ENCODE measurements at places on chromosomes 2 and 18.

GRCh38 chr2:211068108-211068780, 511.8 kb downstream of the CPS1 start:
- no peak for DNase-seq

- no peak for DNase-seq
Observed at GRCh38 chr18:46536215-46536874, 120.7 kb downstream of the LOXHD1 start.

DNA sequence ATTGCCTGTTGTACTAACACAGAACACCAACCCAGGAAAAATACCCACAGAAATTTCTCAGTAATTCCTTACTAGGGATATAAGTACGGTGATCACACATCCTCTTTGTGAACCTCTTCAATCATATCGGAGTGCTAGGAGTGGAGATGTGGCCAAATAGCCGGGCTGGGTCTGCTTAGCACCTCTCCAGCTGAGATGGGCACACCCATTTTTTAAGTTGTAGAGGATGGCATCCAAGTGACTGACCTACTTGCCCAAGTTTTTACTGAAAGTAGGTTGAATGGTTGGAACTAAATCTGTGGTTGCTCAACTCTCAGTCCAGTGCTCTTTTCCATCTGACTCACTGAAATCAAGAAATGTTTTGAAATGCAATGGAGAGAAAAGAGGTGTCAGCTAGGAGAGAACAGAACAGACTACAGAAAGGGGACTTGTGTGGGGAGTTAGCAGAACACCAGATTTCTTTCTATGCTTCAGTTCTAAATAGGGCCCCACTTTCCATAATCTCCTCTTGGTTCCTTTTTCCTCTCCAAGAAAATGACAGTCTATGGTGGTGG, 68.7 kb upstream of the FSHR start:
- DNase-seq = no peak

GRCh38 chr18:48412339-48412929, 3.3 kb upstream of the ZBTB7C start:
- no peak for DNase-seq

DNA sequence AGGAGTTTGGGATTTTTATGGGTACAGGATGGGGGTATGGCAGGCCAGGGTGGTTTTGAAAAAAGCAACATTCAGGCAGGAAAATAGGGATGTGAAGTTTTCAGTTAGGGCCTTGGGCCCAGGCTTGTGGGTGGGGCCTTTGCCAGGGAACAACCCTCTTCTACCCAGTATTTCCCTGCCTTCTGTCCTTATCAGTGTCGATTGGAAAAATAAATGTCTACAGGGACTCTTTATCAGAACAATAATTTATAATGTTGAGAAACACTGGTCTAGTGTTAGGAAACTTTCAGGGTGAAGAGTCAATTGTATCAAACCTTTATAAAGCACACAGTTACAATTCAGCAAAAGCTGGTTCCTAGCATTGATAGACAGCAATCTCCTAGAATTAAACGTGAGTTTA, 214.1 kb upstream of the NABP1 start:
- DNase-seq = no peak

GRCh38 chr2:64675860-64676259, 22.1 kb upstream of the SERTAD2 start:
- no peak for DNase-seq

- DNase-seq = no peak
Observed at GRCh38 chr2:45651415-45652089, at the start of gene PRKCE. PRKCE (plus strand) TSS chr2:45651675.

DNA sequence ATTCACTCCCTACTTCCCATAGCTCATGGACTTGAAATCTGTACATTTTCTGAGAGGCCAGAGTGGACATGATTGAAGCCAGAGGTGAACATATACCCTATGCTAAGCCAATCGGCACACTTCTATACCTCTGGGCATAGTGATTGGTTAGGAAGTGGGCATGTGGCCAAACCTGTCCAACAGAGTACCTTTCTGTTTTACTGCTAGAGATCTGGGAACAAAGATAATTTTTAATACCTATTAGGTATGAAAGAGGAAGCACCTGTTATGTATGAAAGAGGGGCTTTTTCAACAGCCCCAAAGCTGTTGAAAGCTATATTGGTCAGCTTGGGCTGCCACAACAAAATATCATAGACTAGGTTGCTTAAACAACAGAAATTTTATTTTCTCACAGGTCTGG, 27.7 kb downstream of the METTL8 start:
- DNase-seq = no peak

- no peak for DNase-seq
Observed at GRCh38 chr2:227720680-227721079, 2.9 kb upstream of the SLC19A3 start.

GRCh38 chr2:86213056-86213455, 13.8 kb downstream of the MRPL35 start:
- DNase-seq = no peak

DNA sequence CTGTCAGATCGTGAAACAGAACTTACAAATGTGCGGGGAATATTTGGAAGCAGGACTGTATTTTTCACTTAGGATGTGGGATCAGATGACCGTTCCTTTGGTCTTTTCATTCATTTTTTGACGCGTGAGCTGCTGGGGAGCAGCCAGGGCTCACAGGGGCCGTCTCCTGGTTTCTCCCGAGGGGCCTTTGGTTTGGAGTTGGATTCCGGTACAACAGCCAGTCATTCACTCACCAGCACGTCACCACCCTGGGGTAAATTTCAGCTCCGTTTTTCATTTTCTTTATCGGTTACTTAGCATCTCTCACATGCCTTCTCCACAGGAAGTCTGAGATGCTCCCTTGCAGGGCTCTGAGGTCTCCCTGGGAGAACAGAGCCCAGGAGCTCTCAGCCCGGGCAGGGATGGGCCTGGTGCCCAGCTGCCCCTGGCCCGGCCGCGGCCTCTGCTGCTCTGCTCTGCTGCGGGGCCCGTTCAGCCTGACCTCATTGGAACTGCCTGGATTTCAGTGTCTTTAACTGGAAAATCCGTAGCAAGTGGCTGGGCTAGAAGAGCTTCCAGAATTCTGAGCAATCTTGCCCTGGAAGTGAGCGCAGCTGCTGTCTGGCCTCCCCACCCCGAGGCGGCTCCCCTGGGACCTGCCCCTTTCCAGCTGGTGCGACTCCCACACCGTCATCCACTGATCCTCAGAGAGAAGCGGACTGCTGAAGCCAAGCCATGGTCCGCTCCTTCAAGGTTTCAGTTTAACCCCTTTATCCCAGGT, 335.6 kb downstream of the EIPR1 start:
- DNase-seq = no peak

- no peak for DNase-seq
Observed at GRCh38 chr2:121778741-121779487, 23.5 kb downstream of the TSN start.

GRCh38 chr2:47360927-47361326, 42.0 kb upstream of the MSH2 start:
- no peak for DNase-seq

GRCh38 chr18:74498712-74499627, 2.8 kb downstream of the CNDP2 start:
- DNase-seq = peak; percentile 43

- DNase-seq = no peak
Observed at GRCh38 chr2:16773080-16773713, 107.6 kb upstream of the CYRIA start.

DNA sequence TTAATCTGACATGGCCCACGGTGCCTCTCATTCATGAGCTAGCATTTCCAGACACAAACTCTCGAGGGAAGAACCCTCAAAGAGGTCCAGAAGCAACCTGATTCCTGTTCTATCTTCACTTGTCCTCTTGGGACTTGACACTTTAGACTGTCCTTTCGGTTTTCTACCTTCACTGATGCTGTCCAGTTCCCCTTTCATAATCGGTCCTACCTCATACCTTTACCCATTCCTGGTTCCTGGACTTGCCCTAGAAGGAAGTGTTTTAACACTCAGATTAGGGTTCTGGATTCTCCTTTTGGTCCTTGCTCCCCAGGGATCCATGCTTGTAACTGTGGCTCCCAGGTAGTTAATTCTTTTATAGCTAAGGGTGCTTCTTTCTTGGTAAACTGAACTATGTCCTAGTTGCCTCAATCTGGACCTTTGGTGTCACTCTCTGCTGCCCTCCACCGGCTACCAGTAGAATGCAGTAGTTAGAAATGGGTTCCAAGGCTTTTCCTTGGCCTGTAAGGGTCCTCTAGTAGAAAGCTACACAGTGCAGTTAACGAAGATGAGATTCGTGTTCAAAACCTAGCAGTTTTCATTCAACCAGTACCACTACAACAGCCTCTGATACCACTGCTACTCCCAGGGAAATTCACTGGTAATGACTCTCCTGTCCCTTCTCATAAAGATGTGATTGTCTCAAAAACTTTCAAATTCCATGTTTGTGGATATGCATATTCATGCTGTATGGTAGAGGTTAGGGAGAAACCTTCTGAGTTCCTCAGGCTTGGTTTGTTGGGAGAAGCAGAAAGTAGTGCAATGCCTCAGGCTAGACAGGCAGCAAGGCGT, 178.1 kb upstream of the CYP26B1 start:
- DNase-seq = no peak

- DNase-seq = no peak
Observed at GRCh38 chr2:211598238-211598637, 940.4 kb downstream of the ERBB4 start.

GRCh38 chr2:163455815-163456214, 280.0 kb downstream of the FIGN start:
- DNase-seq = no peak

DNA sequence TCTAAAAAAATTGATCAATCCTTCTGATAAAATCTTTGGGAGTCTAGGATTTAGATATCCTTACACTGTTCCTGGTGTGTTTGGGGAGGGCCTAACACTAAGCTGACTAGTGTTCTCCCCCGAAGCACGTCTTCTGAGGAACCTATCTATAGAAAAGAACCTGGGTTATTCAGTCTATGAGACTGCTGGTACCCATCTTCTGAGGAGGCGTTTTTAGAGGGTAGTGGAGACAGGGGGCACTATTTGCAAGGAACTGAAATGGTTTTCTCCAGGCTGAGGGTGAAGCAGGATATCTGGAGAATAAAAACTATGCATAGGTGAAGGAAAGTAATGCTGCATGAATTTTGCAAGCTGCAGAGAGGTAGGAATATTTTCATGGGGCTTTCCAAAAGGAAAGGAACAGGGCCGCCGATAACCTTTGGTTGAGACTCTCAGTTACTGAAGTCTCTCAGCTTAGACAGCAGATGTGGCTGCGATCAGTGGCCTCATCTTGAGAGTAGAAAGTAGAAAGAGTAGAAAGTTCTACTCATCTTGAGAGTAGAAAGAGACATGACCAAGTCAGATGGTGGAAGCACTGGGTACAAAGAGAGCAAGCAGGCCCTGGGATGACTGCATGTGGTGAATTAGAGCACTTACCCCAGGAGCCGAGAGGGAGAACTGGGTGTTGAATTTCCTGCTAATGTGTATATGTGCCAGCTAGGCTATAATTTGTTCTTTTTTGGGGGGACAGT, 31.8 kb upstream of the KCNE4 start:
- no peak for DNase-seq

GRCh38 chr2:220064111-220065030, 436.9 kb downstream of the SLC4A3 start:
- no peak for DNase-seq

DNA sequence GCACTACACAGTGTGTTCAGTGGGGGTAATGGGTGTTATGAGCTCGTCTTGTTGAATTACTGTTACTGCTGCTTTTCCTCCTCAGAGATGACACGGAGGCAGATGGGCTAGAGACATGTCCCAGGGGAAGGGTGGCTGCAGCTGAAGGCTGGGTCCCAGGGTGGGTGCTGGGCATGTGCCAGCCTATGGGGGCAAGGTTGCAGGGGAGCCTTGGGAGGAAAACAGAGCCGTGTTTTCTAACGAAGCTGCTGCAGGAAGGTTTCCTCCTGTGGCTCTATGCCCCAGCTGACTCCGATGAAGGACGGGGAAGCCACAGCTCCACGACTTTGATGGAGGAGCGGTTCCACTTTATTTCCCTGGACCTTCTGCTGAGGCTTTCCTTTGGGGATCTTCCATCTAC, 42.4 kb downstream of the ASB18 start:
- DNase-seq = no peak

DNA sequence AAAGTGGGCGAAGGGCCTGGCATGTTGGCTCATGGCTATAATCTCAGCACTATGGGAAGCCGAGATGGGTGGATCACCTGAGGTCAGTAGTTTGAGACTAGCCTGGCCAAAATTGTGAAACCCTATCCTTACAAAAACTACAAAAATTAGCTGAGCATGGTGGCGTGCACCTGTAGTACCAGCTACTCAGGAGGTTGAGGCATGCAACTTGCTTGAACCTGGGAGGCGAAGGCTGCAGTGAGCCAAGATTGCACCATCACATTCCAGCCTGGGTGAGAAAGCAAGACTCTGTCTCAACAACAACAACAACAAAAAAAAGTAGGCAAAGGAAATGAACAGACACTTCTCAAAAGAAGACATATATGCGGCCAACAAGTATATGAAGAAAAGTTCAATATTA, 196.5 kb downstream of the RAB3GAP1 start:
- DNase-seq = no peak

- peak; percentile 24 for DNase-seq
Observed at GRCh38 chr2:101518578-101519492, 43.9 kb upstream of the RFX8 start.

- DNase-seq = no peak
Observed at GRCh38 chr2:70994009-70994698, 519 bp downstream of the TEX261 start.

GRCh38 chr2:196113061-196113974, 44.7 kb upstream of the DNAH7 start:
- DNase-seq = no peak

DNA sequence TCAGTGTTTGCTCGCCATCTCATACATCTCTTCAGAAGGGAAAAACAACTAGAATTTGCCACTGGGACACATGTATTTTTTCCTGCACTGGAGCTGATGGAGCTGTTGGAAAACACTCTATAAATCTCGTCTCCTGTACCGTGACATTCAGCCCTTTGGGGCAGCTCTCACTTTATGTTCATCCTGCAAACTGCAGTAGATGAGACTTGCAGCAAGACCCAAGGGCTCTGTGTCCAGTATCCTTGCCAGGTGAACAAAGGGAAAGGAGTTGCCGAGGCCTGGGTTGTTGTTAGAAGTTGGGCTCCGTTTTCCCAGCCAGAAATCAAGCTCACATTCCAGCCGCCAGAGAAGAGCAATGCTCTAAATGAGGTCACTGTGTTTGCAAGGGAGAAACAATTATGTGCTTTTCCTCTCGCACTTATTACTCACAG, 285.1 kb downstream of the SLC4A3 start:
- DNase-seq = no peak

DNA sequence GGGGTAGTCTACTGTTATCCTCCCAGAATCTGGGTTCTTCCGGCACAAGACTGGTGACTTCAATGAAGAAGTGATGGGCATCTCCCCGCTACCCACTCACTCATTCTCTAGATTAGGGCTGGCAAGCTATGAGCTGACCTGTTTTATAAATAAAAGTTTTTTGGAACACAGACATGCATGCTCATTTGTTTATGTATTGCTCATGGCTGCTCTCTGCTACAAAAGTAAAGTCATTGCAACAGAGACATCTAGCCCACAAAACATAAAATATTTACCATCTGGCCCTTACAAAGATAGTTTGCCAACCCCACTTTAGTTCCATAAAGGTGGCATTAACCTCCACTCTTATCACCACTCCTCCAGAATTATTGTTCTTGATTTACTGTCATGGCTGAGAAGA, 39.1 kb upstream of the SPATS2L start:
- no peak for DNase-seq

- no peak for DNase-seq
Observed at GRCh38 chr2:54954705-54955357, 95.4 kb downstream of the RTN4 start.

- no peak for DNase-seq
Observed at GRCh38 chr2:217440000-217440399, 562.8 kb downstream of the TNS1 start.

GRCh38 chr2:203790134-203790852, 77.3 kb upstream of the CTLA4 start:
- DNase-seq = no peak

- DNase-seq = peak; percentile 17
Observed at GRCh38 chr2:41782306-41783158, 265.3 kb upstream of the PKDCC start.

Measured in NCI-H2029 treated with DMSO at 0.1 percent for 48 hours (cell line).